ENCODE measurements at places on chromosomes 1 and 21.

GRCh38 chr1:19559641-19560040 lies 74.3 kb upstream of the CAPZB start:
- DNase-seq: no peak

GRCh38 chr21:38404177-38404576 lies 94.1 kb downstream of the ERG start:
- no peak for DNase-seq

DNA sequence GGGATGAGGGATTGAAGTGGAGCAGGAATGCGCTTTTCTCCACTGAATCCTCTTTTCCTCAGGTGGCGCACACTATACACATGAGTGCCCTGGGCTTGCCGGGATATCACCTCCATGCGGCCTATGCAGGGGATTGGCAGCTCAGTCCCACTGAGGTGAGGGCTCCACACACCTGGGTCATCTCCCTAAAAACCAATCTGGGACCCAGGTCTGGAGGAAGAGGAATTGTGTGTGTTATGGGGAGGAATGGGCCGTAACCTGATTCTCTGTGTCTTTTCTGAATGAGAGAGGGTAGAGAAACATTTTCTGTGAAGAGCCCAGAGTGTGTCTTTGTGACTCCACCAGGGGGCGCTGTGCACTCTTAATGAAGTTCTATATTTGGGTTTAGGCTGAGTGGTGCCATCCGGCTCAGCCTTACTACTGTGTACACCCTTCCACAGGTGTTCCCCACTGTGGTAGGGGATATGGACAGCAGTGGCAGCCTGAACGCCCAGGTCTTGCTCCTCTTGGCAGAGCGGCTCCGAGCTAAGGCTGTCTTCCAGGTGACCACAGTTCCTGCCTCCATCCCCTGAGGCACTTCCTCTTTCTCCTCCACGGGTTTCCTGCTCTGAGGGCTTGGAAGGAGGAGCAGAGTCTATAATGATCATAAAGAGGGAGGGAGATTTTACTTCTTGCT lies 1.5 kb downstream of the TOMM40L start:
- peak; percentile 89 for DNase-seq

- DNase-seq: no peak
These were observed 61.6 kb downstream of the COL18A1 start for GRCh38 chr21:45466330-45467220.

GRCh38 chr1:216777148-216777547 lies 53.9 kb upstream of the ESRRG start:
- DNase-seq: no peak

DNA sequence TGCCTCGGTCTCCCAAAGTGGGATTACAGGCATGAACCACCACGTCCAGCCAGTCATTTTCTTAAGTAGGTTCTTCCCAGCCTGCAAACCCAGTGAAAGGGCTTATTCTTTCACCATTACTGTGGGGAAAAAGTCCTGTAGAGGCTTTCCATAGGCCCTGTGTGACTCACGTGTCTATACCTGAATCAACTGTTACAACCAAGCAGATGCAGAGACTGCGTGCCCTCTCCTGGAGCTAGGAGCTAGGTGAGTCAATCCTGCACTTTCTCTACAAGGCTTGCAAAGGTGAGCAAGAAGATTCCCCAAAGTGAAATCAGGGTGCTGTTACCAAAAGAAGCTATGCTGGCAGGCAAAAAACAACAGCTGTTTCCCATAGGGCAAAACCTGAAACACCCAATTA lies 13.8 kb upstream of the MPZL1 start:
- DNase-seq: no peak

GRCh38 chr1:203480525-203481084 lies 5.0 kb downstream of the PRELP start:
- peak; percentile 57 for DNase-seq

DNA sequence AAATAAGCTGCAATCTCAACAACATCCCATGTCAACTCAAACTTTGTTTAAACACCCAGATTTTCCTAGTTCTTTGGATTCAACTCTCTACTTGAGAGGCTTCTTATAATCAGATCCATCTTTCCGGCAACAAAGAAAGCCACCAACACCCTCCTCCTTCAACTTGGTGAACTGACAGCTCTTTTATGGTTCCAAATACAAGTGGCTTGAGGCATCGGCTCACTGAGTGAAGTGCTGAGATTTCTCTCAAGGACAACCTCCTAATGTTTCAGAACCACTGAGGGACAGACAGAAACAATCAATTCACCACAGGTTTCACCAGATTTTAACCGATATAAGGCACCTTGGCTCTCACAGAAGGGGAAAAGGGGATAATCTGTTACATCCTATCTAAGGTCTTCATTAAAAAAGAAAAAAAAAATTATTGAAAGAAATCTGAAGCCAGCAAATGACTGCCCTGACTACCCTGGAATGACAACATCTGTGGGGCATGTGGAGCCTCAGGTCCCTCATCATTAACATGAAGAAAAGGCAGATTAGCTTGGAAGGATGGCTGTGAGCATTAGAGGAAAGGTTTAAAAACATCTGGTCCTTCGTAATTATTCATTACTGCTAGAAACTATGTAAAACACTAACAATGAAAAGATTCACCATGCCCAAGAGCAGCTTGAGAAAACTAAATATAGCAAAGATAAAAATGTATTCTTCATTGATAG lies 50.9 kb downstream of the PTPN14 start:
- DNase-seq: no peak

DNA sequence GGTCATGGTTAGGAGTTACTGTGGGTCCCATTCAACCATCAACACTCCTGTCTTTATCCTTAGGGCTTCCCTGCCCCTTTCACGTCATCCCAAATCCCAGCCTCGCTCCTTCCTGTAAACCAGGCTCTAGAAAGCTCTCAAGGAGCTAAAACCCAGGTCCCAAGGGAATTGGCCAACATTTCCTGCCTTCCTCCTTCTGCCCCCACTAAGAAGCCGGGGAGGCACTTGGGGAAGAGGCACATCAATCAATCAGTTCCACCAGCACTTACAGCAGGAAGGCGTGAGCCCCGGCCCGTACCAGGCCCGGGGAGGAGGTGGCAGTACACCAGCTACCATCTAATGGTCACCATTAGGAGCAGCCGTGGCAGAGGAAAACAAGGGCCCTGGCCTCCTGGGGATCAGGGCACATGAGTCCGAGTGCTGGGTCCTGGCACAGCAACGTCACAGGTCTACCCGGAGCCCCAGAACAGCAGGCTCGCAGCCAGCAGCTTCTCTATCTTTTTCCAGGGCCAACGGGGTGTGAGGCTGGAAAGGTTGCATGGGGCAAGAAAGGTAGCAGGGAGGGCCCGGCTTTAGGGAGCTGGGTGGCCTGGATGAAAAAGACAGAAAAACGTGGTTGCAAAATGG lies 108.6 kb downstream of the CASZ1 start:
- no peak for DNase-seq

DNA sequence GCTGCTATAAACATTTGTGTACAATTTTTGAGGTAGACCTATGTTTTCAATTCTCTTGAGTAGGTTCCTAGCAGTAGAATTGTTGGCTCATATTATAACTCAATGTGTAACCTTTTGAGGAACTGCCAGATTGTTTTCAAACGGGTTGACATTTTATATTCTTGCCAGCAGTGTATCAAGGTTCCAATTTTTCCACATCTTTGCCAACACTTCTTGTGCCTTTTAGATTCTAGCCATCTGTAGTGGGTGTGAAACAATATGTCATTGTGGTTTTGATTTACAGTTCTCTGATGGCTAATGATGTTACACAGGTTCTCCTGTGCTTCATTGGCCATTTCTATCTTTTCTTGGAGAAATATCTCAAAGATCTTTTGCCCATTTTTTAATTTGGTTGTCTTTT lies 36.4 kb downstream of the MAP3K7CL start:
- no peak for DNase-seq

DNA sequence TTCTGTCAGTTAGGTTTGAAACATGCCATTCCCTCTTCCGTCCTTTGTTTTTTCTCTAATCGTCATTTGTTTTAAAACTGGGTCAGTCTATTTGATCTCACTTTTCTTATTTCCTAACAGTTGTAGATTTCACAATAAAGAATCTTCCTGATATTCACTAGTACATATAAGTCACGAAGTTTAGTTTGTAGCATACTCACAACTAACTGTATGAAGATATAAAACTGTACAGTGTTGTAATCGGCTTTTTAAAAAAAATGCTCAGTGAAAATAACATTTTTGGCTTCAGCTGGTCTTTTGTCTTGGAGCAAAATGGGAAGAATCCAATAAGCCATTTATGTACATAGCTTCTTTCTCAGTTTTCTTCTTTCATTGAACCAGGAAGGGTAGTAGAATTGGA lies 78.3 kb downstream of the NCAM2 start:
- DNase-seq: no peak

DNA sequence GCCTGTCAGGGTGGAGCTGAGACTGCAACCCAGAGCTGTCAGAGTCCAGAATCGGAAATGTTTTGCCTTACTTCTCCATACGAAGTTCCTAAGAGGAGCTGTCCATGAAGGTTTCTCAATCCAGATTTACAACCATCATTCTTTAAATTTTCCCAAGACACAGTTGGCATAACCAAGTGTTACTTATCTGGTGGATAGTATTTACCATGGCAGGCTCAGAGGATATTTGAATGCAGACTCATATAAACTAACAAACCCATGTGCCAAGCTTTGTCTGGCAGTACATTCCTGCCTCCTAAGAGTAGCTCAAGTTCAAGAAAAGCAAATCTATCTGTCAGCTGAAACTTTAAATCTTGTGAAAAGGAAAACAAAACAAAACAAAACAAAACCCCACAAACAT lies 267.9 kb downstream of the ZNF326 start:
- DNase-seq: no peak

DNA sequence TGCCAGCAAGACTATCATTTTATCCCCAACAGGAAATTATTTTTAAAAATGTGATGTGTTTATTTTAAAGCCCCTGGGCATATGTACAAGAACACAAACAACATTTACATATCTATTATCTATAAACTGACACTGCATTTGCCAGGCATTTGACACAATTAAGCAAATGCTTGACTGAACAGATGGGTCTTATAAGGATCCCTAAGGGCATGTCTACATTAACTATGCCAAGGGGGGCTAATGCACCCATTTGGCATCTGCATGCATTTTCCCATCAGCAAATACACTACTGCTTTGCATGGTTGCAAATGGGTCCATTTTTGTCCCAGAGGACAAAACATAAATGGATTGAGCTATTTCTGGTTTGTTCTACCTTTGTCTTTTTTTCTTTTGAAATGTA lies 884.8 kb upstream of the B3GALT2 start:
- DNase-seq: no peak

GRCh38 chr1:206631085-206631509 lies 4.2 kb upstream of the DYRK3 start:
- DNase-seq: no peak

DNA sequence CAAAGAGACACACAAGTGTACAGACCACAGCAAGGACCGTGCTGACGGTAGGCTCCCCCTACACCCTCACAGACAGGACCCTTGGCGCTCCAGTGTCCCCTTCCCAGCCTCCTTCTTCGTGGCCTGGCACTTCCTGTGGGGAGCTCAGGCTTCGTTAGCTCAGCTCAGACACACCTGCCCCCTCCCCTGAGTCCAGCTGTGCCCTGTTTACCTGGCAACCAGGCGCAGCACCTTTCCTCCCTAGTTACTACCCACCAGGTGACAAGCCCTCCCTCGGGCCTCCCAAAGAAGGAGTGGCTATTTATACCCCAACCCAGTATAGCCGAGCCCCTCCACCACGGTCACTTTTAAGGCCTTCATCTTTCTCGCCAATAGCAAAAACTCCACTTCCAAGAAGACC lies 4.7 kb downstream of the CELF3 start:
- no peak for DNase-seq

- DNase-seq: no peak
These were observed 26.4 kb downstream of the ABCA4 start for GRCh38 chr1:94094469-94095111.

GRCh38 chr1:56215771-56216170 lies 363.6 kb downstream of the PLPP3 start:
- no peak for DNase-seq

- DNase-seq: no peak
These were observed 14.6 kb upstream of the TAS1R2 start for GRCh38 chr1:18874036-18874435.

DNA sequence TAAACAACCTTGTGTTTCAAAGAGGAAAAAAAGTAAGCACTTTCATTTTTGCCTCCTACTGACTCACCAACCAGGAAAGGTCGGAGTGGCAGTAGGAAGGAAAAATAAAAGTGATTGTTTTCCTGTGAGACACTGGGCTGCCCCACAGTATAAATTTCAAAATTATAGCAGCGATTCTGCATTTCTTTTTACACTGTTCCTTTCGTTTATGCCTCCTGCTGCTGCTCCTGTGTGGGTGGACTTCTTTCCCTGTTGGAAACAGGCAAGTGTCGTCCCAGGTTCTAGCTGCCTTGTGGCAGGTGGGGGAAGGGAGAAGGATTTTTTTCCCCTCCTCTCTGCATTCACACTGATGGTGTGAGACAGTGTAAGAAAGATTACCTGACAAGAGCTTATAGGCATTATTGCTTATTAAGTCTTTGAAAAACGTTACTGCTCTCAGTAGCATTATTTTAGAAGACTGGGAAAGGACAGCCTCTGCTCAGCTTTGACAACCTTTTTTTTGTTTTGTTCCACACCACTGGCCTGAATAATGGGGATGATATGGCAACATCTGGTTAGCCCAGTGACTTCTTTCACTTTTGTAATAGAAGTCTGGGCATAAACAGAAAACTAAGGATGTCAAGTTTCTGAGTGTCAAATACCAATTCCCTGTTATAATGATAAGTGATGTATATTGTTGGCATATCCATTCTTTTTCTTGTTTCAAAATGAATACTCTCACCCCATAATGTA lies 77.9 kb downstream of the NEK7 start:
- peak; percentile 31 for DNase-seq

DNA sequence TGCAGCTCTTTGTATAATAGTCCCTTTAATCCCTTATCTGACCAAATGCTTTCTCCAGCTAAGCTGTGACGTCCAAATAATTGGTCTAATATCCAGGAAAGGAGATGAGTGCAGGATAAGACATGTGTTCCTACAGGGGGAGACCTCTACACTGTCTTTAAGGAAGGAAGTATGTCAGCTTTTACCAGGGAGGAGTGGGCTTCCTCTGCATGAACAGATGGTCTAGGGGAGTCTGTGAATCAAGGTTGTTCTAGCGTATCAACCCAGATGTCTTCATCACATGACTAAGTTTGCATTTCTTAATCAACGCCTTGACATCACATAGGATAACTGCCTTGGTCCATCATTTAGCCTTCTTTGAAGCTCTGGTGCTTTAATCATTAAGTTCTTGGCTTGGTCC lies 528.2 kb downstream of the MRPL39 start:
- DNase-seq: no peak

DNA sequence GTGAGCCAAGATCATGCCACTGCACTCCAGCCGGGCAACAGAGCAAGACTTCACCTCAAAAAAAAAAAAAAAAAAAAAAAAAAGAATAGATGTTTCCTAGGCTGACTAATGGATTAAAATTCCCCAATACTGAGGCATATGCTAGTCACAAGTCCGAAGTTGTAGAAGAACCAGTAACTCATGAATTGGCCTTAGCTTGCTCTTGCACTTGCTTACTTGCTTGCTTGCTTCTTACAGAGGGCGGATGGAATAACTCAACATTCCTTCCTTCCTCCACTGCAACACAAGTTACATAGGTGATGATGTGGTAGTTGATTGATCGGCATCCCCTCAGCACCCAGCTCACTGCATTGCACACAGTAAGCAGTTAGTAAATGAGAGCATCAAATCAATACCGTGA lies 2.8 kb upstream of the TARS2 start:
- DNase-seq: no peak

Measured in activated T-cell treated with anti-CD3 and anti-CD28 coated beads, Interleukin-2, amount 50 U/mL, for 24 hours (primary cell).